ENCODE measurements at places on chromosomes 6 and 20.

GRCh38 chr6:63573899-63574553, 1.7 kb downstream of the LOC128125822 start:
- no peak for DNase-seq

DNA sequence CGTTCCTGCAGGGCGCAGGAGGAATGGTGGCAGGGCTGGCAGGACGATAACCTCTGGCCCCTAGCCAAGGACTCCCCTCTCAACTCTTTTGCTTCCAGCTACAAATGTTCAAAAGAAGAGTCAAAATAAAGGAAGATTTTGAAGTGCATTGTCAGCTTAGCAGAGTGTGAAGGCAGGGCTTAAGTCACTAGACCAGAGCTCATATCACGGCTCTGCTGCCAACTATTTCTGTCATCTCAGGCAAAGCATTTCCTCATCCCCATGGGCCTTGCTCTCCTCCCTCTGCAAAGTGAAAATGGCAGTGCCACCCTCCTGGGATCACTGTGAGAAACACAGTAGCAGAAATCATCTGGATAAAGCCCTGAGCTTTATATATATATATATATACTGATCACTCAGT, 36.7 kb downstream of the CFAP61 start:
- no peak for DNase-seq

- no peak for DNase-seq
Observed at GRCh38 chr6:159844737-159845645, 44.9 kb downstream of the PNLDC1 start.

DNA sequence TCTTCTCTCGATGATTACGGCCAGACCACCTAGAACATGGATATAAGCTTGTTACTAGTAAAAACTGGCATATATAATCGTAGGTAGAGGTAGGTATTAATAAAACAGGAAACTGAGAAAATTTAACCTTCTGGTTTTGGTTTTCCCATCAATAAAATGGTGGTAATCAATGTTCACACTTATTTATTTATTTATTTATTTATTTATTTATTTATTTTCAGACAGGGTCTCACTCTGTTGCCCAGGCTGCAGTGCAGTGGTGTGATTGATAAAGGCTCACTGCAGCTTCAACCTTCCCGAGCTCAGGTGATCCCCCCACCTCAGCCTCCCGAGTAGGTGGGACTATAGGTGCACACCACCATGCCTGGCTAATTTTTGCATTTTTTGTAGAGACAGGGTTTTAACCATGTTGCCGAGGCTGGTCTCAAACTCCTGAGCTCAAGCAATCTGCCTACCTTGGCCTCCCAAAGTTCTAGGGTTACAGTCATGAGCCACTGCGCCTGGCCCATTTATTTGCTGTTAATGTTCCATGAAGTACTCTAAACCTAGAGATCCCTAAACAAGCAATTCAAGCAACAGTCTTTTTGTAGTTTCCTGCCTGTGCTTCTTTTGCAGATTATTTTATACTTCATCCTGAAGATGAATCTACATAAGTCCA, 11.5 kb downstream of the TOMM6 start:
- no peak for DNase-seq

GRCh38 chr20:45835825-45836224, 2.2 kb downstream of the SNX21 start:
- no peak for DNase-seq

- DNase-seq, result no peak
Observed at GRCh38 chr6:16404456-16404855, 166.1 kb downstream of the GMPR start.

GRCh38 chr20:12941025-12941424, 67.7 kb upstream of the SPTLC3 start:
- no peak for DNase-seq
